ENCODE measurements at places on chromosomes 11 and 22. TPM values are rescaled to one million over a fixed set of nuclear protein-coding genes. Genes with fewer than 3 reads are reported as not detected.

- H3K36me3 ChIP-seq, result no peaks in the 10 kb centered on the region
- no peak for DNase-seq
- no peak overlapping the region for H3K4me3 ChIP-seq
- no peaks in the 10 kb centered on the region for H3K27me3 ChIP-seq
- H3K27ac ChIP-seq, result no peak overlapping the region
These were observed 137.7 kb downstream of the ATG16L2 start for GRCh38 chr11:72951888-72952287.

DNA sequence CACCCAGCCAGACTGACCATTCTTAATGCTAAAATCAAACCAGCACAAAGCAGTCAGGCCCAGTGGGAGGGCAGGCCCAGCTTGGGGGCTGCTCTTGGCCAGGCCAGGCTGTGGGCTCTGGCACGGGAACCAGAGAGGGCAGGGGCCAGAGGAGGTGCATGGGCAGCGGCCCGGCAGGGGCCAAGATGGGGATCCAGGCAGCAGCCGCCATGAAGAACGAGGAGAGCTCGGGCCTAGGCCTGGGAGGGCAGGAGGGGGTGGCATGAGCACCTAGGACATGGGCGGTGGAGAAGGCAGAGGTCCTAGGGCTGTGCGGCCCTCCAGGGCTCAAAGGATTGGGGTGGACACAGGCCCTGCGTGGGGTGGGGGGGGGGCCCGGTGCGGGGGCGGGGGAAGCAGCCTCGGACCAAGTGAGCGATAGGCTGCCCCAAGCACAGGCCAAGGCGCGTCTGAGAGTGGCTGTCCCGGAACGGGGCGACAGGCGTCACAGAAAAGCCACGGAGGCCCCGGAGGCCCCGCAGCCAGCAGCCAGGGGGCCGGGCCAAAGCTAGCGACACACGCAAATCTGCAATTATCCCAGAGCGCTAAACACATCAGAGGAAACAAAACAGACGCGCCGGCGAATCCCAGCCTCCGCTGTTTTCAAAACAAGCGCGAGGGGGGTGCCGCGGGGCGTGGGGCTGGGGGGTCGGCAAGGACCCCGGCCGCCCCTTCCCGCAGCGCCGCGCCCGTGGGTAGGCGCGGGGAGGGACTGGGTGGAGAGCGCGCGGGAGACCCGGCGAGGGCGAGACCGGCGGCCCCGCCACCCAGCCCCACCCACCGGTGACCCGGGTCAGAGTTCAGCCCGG lies 8.3 kb downstream of the PLXNB2 start:
- no peaks in the 10 kb centered on the region for H3K36me3 ChIP-seq
- H3K27ac ChIP-seq, result peak overlapping the region; percentile 98
- H3K4me1 ChIP-seq, result peaks cover 92% of the 10 kb centered on the region
- no peaks in the 10 kb centered on the region for H3K27me3 ChIP-seq
- peak overlapping the region; percentile 5 for H3K4me3 ChIP-seq
- DNase-seq, result peak; percentile 70

GRCh38 chr11:35050541-35050995 lies 88.4 kb upstream of the CD44 start:
- no peak overlapping the region for H3K4me3 ChIP-seq
- H3K27me3 ChIP-seq, result no peaks in the 10 kb centered on the region
- DNase-seq, result no peak
- no peaks in the 10 kb centered on the region for H3K36me3 ChIP-seq
- no peak overlapping the region for H3K27ac ChIP-seq

DNA sequence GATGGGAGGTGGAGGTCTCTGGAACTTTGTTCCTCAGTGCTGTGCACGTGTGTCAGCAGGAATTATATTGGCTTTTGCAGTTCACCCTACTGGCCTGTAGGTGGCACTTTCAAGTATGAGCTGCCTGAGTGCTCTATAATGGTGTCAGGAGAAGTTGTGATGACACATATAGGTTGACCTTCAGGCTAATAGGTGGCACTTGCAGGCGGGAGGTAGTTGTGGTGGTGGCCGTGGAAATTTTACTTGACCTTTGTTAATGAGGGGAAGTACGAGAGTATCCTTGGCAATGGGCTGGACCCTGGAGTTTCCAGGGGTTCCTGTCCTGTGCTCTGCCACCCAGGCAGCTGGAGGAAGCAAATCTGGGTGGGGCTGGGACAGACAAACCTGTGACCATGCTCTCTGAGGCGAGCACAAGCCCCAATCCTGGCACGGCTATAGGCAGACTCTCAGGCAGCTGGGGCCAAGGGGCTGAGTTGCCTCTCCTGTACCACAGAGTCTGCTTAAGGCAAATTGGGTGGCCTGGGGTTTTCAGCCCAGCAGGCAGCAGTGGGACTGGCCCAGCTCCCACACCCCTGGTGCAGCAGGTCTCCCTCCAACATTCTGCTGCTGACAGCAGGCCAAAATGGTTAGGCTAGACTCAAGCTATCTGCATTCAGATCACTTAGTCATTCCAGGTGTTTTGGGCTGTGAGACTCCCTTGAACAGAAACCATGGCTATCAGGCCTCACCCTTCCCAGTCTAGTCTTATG lies 147.5 kb upstream of the CTSC start:
- no peak overlapping the region for H3K27ac ChIP-seq
- H3K4me3 ChIP-seq, result no peak overlapping the region
- no peaks in the 10 kb centered on the region for H3K27me3 ChIP-seq
- H3K4me1 ChIP-seq, result no peaks in the 10 kb centered on the region
- no peaks in the 10 kb centered on the region for H3K36me3 ChIP-seq

DNA sequence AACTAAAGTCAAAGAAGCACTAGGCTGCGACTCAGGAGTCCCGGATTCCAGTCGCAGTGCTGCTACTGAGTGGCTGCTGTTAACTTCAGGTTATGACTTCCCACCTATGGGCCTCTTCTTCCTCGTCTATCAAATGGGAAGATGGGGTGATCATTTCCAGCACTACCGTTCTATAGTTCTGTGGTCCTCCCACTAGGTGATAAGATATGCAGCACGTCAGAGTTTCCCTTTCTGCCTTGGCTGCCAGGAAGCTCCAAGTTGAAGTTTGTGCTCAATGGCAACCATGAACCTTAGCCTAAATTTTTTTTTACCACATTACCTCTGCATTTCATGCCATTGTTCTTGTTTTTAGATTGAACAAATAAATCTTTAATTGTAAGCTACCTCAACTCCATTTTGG lies 38.7 kb downstream of the ALX4 start:
- no peaks in the 10 kb centered on the region for H3K27me3 ChIP-seq
- no peaks in the 10 kb centered on the region for H3K4me1 ChIP-seq
- no peak overlapping the region for H3K4me3 ChIP-seq

DNA sequence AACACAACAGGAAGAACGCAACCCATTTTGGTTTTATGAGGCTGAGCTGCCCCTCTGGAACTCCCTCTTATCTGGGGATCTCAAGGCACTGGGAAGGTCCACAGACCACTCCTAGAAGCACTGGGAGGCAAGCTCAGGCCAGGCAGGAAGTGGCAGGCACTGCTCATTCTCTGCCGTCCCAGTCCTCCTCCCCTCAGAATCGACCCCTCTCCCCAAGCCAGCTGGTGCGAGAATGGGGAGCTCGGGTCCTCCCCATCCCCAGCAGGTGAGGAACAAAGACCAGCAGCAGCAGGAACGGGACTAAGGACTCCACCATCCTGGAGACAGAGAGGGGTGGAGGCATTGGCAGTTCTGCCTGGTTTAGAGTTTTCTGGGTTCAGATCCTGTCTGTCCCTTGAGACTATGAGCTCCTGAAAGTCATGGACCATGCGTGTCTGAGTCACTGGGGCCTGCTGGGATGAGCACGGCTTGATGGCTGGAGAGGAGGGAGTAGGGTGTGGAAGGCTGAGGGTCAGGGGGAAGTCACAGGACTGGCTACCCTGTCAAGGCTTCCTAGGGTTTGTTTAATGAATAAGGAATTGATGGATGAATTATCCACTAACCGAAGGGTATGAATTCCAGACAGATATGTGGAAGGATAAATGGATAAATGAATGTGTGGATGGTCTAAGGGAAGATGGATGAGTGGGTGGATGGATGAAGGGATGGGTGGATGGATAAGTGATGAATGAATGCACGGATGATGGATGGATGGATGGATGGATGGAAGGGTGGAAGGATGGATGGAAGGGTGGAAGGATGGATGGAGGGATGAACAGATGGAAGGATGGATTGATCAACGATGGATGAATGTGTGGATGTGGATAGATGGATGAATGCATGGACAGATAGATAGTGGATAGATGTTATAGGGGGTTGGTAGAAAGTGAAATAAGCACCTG lies 6.4 kb downstream of the MYEOV start:
- H3K27me3 ChIP-seq, result no peaks in the 10 kb centered on the region
- no peak for DNase-seq
- H3K4me1 ChIP-seq, result peaks cover 30% of the 10 kb centered on the region
- H3K27ac ChIP-seq, result no peak overlapping the region
- H3K36me3 ChIP-seq, result no peaks in the 10 kb centered on the region

DNA sequence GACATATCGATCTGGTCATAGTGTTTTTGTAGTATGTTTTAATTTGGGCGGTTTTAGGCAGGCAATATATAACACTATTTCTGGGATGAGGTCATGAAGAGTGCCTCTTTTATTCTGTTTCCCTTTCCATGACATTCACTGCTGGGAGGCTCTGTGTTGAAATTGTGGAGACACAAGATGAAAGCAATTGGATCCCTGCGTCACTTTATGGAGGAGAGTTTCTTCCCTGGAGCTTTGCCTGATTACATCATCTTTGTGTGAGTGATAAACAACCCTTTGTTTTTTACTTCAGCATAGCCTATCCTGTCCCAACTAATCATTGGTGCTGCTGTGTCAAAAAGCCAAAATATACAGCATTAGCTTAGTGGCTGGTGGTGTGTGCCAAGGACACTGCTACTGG lies 48.6 kb downstream of the PARVG start:
- H3K4me1 ChIP-seq, result no peaks in the 10 kb centered on the region
- H3K27ac ChIP-seq, result no peak overlapping the region
- H3K4me3 ChIP-seq, result no peak overlapping the region
- no peaks in the 10 kb centered on the region for H3K27me3 ChIP-seq

- H3K36me3 ChIP-seq, result no peaks in the 10 kb centered on the region
- no peaks in the 10 kb centered on the region for H3K27me3 ChIP-seq
- no peak for DNase-seq
- H3K4me3 ChIP-seq, result no peak overlapping the region
These were observed 6.3 kb downstream of the FXYD2 start for GRCh38 chr11:117818041-117818873.

GRCh38 chr22:30609260-30610185 lies 2.5 kb downstream of the TCN2 start:
- no peak overlapping the region for H3K4me3 ChIP-seq
- H3K27ac ChIP-seq, result peak overlapping the region; percentile 97
- peak; percentile 85 for DNase-seq
- H3K27me3 ChIP-seq, result no peaks in the 10 kb centered on the region

DNA sequence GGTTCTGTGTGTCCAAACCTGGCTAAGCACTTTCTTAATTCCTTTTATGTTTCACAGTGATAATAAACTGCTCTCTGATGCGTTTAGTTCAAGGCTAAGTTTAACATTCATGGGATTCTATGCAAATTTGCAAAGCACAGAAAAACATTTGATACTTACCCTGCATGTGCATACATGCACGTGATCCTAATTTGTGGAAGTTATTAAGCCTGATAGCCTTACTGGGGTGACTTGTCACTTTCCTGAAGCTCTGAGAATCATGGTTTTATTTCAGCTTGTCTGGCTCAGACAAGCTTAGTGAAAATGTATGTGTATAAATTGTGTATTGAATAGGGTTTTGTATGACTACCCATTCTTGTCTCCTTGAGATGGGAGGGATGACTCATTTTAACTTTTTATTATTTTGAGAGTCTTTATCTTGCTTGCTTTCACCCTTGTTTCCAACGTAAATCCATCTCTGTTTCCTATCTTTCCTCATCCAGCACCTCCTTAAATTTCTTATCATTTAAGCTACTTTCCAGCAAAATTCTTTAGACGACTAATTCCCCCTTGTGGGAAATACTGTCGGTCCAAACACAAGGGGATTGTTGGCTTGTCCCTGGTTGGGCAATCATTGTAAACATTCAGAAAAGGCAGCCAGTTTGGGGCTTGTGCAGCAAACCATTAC lies 167.1 kb downstream of the C11orf91 start:
- no peaks in the 10 kb centered on the region for H3K36me3 ChIP-seq
- no peak overlapping the region for H3K4me3 ChIP-seq
- no peak for DNase-seq
- H3K4me1 ChIP-seq, result no peaks in the 10 kb centered on the region

DNA sequence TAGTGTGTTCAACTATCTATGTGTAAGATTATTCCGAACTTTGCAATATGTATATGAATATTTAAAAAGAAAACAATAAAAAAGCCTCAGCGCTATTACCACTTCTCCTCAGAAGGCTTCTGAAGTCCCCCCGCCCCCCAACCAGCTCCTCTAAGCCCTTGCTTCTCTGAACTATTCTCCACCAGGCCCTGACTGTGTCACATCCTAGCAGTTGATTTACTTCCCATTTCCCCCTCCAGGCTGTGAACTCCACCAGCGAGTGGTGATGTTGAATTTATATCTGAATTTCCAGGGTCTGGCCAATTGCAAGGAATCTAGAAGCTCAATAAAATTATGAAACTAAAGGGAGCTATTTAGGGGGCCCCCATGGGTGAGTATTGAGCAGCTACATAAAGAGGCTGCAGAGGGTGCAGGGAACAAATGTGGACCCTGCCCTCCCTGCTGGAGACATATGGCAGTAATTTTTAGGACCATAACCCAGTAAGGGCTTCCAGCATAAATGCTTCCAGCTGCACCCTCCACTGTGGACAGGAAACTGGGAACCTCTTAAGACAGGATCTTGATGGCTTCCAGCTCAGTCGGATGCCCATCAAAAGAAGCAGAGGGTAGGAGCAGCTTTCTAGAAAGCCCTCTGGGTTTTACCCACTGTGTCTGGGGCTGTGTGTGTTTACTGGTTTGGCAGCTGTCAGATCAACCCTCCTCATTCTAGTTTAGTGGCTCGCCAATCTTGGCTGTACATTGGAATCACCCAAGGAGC lies 81.4 kb downstream of the TIMP3 start:
- no peaks in the 10 kb centered on the region for H3K36me3 ChIP-seq
- H3K27ac ChIP-seq, result no peak overlapping the region
- no peak for DNase-seq
- peaks cover 18% of the 10 kb centered on the region for H3K4me1 ChIP-seq
- H3K27me3 ChIP-seq, result no peaks in the 10 kb centered on the region

DNA sequence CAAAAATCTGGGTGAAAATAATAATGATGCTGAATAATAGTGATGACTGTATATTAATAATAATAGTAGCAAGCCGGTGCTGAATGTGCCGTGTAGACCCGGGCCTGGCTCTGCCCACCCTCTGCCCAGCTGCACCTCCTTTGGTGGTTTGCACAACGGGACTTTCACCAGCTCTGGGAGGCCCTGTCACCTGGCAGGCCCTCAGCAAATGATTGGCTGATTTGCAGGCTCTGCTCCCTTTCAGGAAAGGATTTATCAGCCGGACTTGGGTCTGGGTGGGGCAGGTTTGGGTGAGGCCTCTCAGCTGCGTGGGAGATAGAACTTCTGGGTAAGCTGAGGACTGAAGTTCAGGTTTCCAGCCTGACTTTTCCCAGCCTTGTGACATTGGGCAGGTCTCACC lies 21.4 kb downstream of the KIAA1671 start:
- DNase-seq, result peak; percentile 67
- peaks cover 24% of the 10 kb centered on the region for H3K4me1 ChIP-seq
- H3K27me3 ChIP-seq, result no peaks in the 10 kb centered on the region
- peak overlapping the region; percentile 45 for H3K27ac ChIP-seq
- H3K36me3 ChIP-seq, result no peaks in the 10 kb centered on the region

Gene PRG3
- not detected for total RNA-seq

Gene CLDN5
- 4.9 TPM for total RNA-seq

Gene KCNC1
- total RNA-seq, result 0.20 TPM

Gene CDC42EP2
- total RNA-seq, result 19.5 TPM

Gene GP1BB
- 2.5 TPM for total RNA-seq
